ENCODE measurements at places on chromosomes 5 and 9.

DNA sequence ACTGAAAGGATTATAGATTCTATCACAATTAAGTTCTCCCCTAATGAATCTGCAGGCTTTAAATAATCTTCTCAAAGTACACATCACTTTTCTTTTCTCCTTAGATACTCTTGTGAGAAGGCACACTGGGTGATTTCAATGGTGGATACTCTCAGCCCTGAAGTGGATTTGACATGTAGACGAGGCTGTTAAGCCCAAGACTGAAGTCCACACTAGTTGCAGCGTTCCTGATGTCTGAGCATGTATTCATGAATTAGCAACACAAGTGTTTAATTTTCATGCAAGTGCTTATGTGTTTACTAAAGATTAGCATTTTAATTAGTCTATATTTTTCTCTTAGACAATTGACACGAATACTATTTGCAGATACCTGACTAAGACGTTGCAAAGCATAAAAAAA is 218.9 kb downstream of the TMEM161B start:
- no peak for DNase-seq

GRCh38 chr5:10675177-10675700 is 85.8 kb downstream of the DAP start:
- no peak for DNase-seq

GRCh38 chr9:135241381-135242048 is 154.0 kb downstream of the OLFM1 start:
- no peak for DNase-seq

GRCh38 chr9:89868100-89868499 is 263.3 kb downstream of the GADD45G start:
- DNase-seq: no peak

DNA sequence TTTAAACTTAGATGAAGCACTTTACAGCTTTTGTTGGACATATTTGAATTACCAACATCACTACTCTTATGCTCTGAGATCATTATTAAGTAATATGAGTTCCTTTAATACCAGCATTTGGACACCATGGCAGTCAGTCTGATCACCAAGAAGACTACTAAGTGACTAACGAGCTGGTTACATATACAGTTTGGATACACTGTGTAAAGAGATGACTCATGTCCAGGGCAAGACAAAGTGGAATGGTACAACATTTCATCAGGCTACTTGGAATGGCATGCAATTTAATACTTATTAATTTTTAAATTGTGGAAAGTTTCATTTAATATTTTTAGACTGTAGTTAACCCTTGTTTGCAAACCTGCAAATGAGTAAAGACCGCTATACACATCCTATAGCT is 237.4 kb upstream of the PRDM9 start:
- DNase-seq: no peak

DNA sequence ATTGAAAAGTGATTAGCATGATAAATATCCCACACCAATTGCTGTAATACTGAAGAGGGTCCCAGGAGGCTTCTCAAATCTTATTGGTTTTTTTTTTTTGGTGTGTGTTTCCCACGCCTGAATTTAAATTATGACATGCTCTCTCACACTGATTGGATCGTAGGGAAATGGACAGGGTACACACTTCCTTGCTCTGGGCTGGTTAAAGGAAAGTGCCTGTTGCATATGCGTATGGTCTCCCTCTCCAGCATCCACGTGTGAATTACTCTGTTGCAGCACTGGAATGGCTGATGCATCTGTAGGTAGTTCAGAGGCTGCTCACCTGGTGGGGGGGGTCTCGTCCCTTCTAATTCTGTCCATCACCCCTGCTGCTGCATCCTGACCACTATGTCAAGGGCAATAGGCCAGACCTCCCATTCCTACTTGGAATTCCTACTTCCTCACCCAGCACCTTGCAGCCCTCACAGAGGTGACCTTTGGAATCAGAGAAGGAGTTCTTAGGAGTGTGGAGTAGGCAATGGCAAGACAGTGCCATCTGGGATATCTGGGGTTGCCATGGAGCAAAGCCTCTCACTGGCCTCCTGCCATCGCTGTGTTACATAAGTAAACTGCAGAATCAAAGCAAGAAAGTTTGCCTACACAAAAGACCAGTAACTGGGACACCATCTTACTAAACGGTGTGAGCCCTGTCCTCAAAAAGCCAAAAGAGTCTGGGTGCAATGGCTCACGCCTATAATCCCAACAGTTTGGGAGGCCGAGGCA is 71.4 kb upstream of the FBXW11 start:
- DNase-seq: no peak

Measured in RCC 7860 (cell line).